ENCODE measurements at places on chromosomes 5 and 9. TPM values are rescaled to one million over a fixed set of nuclear protein-coding genes. Genes with fewer than 3 reads are reported as not detected.

DNA sequence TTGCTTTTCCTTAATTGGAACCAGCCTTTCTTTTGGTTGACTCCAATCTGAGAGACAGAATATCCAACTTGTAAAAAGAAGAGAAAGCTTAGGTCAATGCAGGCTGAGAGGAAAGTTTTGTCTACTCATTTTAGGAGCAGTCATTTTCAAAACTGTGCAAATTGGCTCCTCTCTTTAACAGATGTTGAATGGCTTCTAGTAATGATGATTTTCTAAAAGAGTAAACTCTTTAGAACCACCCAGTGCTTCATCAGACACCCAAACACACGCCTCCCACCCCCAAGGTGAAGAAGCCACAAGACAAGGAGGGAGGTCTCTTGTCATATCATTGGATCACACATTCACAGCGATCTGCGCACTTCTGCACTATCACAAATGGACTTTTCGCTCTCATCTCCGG, 116.3 kb upstream of the KLF9 start:
- no peak for DNase-seq

The WDR38 gene
- not detected for total RNA-seq

The PRSS3 gene
- total RNA-seq: not detected

DNA sequence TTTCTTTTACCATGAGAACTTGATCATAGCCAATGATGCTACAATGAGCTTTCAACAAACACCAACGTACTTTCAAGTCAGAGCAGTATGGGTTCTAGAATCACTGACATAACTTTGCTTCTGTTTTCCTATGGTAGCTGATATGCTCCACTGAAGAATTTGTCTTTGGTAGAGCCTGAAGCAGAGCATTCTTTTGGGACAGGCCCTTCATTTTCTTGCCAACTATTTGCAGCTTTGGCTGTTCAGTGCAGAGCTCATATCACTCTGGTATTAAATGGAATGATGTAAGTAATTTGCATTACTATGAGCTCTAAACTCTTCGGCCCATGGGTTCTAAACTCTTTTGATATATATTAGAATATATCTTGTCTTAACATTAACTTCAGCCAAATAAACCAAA, 51.8 kb upstream of the APC start:
- peak; percentile 79 for DNase-seq

- DNase-seq: no peak
Observed at GRCh38 chr5:172636279-172637050, 4.6 kb upstream of the NEURL1B start.

The PTGR1 gene
- 36.9 TPM for total RNA-seq

GRCh38 chr5:151224372-151224771, 480 bp upstream of the CCDC69 start:
- no peak for DNase-seq

The COMMD10 gene
- 18.1 TPM for total RNA-seq

DNA sequence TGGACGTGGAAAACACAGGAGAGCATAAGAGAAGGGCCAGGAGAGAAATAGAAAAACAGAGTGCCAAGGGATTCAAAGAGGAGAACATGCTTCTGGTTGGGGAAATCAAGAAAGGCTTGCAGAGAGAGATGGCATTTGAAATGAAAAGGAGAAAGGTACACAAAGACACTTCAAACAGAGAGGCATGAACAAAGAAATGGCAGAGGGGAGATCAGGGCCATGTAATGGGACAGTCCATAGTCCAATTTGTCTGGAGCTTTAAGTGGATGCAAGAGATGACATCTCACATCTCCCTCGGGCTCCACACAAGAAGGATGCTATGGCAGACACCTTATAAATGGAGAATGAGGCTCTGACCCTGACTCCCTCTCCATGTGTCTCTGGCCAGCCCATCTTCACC, 331.1 kb downstream of the MLLT3 start:
- no peak for DNase-seq

- peak; percentile 73 for DNase-seq
Observed at GRCh38 chr9:121975801-121976277, 117.3 kb downstream of the TTLL11 start.

GRCh38 chr9:114178756-114179450, 23.6 kb downstream of the COL27A1 start:
- DNase-seq: no peak

- DNase-seq: no peak
Observed at GRCh38 chr5:862367-863243, 11.8 kb upstream of the ZDHHC11 start.

GRCh38 chr5:147487031-147487750, 22.7 kb downstream of the DPYSL3 start:
- DNase-seq: no peak

The PDLIM4 gene
- total RNA-seq: 56.6 TPM

DNA sequence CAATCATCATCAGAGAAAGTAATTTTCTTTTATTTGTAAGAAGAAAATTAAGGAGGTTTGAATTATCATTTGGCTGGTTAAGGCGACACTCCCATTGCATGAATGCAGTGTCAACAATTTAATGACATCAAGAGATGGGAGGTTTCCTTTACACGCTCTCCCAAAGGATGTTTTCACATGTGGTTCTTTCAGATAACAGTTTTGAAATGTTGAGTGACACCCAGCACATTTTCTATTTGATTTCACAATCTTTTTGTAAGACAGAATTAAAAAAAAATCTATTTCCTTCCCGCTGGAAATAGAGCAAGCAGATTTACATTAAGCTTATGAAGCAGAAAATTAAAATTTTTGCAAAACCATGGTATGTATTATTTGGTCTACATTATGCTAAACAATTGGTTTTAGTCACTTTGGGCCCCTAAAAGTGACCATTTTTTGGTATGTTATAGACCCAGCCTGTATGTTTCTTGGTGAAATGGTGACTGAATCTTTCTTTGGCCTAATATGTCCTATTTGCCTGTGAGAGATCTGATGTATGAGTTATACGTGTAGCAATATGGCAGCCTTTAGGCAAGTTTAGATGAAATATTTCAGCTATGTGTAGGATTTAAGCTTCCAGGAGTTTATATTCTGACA, 18.9 kb upstream of the ANKRD55 start:
- DNase-seq: no peak

DNA sequence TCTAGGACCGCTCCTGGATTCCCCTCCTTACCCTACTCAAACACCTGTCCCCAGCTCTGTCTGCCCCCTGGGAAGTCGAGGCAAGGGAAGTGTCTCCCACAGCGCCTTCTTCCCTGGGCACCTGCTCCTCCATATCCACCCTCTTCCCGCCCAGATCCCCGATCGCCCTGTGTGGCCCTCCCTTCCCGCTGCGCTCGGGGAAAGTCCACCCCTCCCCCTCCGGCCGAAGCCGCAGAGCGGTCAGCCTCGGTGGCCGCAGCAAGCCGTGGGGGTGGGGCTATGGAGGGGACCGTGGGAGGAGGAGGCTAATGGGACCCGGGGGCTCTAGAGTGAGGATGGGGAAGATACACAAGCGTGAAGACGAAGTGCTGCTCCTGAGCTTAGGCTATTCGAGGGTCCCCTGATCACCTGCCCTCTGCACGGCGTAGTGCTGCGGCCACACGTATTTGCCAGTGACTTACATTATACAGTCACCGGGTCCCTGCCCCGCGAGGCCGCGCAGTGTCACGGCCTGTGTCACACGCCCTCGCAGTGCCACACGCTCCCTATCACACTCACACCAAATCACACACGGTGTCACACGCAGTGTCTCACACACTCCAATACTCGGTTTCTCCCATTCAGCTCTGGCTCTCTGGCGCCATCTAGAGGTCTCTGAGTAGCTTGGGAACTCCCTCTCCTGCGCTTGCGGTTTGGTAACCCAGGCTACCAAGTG, 658 bp upstream of the PCDH1 start:
- DNase-seq: peak; percentile 61

The FAM221B gene
- not detected for total RNA-seq

The LPAR1 gene
- total RNA-seq: 11.5 TPM

- DNase-seq: peak; percentile 53
Observed at GRCh38 chr5:150044712-150045111, 41.6 kb downstream of the CSF1R start.

- DNase-seq: peak; percentile 96
Observed at GRCh38 chr9:79221084-79221483, 350.7 kb upstream of the TLE4 start.

DNA sequence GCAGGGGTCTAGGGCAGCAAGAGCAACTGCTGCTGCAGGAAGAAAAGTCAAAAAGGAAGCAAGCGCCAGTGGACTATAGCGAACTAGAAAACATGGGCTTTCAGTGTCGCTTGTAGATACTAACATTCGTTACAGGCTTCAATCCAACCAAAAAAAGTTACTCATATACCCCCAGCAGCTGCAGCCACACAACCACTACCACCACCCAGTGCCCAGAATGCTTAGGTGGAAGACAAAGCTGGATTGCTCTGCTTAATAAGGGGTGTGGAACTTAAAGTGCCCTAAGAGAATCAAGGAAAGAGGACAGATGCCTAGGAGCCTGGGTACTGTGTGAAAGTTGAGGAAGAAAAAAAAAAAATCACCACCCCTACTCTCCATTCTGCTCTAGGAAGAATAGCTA, 203.6 kb downstream of the ELAVL2 start:
- no peak for DNase-seq

The CLIC3 gene
- total RNA-seq: 0.39 TPM

The ZDHHC21 gene
- 10.2 TPM for total RNA-seq

DNA sequence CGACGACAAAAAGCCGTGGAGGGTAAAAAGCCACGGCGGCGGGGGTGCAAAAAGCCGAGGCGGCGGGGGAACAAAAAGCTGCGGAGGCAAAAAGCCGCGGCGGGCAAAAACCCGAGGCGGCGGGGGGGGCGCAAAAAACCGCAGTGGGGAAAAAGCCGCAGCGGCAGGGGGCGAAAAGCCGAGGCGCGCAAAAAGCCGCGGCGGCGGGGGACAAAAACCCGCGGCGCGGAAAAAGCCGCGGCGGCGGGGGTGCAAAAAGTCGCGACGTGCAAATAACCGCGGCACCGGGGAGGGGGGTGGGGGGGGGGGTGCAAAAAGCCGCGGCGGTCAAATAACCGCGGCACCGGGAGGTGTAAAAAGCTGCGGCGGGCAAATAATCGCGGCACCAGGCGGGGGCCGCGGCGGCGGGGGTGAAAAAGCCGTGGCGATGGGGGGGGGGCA, 511.5 kb downstream of the FOXD4L5 start:
- no peak for DNase-seq

The PLAC8L1 gene
- total RNA-seq: 2.7 TPM

- DNase-seq: no peak
Observed at GRCh38 chr5:31209334-31209733, 15.8 kb downstream of the CDH6 start.

DNA sequence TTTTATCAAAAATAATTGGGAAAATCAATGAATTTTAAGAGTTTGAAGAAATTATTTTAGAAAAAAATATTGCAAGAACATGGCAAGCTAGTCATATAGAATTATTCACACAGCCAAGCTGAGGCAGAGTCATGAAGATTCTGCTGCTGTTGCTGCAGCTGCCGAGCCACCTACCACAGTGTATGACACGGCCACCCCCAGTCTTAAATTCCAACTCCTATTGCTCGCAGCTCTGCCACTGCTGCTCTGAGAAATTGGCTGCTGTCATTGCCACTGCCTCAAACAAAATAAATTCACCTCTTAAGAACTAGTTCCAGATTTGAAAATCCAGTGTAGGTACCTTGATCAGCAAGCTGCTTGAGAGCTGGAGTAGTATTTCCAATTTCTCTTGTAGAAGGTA, 1318.8 kb upstream of the ACO1 start:
- no peak for DNase-seq

DNA sequence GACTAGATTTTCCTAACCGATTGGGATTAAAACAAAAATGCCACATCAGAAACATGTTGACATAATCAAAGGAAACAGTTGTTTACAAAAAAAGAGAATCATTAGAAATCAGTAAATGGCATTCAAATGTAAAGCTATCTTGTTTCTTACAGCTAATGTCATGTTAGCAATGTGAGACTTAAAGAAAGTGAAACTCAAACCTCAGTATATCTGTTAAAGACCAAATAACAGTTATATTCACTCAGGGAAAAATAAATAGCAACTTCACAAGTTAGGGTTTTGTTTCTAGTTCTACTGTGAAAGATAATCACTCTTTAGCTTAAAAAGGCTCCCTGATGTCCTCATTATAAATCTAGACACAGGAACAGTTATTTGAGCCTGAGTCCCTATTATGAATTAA, 189.3 kb upstream of the EFNA5 start:
- no peak for DNase-seq

The TMEM232 gene
- 1.7 TPM for total RNA-seq

The C9orf50 gene
- total RNA-seq: not detected

GRCh38 chr9:922731-923130, 53.7 kb upstream of the DMRT3 start:
- DNase-seq: no peak
